ENCODE measurements at places on chromosomes 12 and 14.

- peak; percentile 65 for DNase-seq
These were observed 58.9 kb downstream of the DHRS2 start for GRCh38 chr14:23694949-23695663.

GRCh38 chr14:103724116-103724515 lies 8.5 kb downstream of the ZFYVE21 start:
- DNase-seq, result peak; percentile 69

DNA sequence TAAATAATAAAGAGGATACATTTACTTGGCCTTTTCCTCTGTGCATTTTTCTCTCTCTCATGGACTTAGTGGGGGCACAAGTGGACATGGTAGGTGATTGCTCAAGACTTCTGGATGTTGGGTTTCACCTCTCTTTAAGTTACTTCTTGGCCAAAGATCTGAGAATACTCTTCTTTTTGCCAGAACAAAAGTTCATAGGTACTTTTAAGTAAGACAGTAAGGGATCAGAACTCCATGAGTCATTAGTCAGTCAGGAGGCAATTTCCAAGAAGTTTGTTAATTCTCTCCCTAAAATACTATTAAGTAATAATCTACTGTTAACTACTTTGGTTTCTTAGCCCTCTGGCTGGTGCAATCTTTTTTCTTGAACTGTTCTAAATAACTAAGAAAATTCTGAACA lies 84.2 kb downstream of the GRIP1 start:
- DNase-seq, result no peak

GRCh38 chr14:74548881-74549280 lies 55.3 kb downstream of the ISCA2 start:
- DNase-seq, result no peak

DNA sequence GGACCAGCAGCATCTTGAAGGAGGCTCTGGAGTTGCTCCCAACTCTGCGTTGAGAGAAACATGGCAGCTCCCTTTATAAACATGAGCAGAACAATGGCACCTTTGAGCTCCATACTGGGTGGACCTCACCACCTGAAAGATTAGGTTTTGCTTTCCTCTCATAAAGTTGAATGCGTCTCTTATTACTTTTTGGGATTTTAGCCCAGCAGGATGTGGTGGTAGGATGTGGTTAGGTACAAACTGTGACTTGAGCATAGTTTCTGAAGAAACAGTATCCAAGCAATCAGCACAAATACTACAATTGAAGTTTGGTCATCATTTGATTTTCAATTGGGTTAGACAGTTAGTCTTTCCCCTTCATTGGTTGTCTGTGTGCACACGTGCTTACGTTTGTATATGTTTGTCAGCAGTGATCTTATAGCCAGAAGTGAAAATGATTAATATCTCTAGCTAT lies at the start of gene PRR4:
TSS of gene PRR4 (minus strand) at position 51 of the 454 bp plus-strand sequence. CDS start at position 13, 38 bp downstream.
- DNase-seq, result no peak

DNA sequence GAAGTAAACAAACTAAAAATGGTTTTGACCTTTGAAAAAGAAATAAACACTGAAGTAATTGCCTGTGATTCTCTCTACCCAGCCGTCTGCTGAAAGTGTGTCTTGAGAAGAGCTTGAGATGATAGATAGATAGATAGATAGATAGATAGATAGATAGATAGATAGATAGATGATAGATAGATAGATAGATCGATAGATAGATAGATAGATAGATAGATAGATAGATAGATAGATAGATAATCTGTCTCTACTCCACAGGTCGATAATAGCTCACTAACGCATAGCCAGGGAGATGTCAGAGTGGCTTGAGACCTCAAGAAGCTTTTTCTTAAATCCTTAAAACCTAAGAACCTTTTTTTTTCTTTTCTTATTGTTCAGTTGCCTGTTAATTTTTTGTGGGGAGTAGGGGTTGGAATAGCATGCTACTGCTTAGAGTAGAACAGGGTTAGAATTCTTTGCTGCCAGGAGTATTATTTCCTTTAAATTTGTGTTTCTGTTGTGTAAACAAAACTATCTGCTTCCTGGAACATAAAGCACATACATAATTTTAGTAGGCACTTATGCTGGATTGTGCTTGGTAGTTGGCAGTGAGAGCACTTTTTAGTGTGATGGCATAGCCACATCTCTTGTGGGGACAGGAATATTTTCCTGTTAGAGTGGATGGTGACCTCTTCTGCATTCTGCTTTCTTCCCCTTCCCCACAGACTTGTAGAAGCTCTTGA lies 169.5 kb downstream of the FBXL14 start:
- DNase-seq, result no peak

DNA sequence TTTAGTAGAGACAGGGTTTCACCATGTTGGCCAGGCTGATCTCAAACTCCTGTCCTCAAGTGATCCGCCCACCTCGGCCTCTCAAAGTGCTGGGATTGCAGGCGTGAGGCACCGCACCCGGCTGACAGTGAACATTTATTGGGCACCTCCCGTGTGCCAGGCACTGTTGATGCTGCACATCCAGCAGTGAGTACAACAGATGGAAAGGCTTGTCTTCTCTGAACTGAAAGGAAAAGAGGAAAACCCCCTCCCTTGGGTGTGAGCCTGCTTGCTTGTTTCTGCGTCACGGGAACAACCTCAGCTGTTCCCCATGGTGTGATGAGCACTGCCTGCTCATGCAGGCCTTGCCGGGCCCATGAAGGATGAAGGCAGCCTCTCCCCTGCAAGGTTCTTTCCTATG lies 39.5 kb downstream of the DGLUCY start:
- no peak for DNase-seq

GRCh38 chr12:79935624-79936345 lies 888 bp upstream of the PPP1R12A start:
- peak; percentile 3 for DNase-seq

DNA sequence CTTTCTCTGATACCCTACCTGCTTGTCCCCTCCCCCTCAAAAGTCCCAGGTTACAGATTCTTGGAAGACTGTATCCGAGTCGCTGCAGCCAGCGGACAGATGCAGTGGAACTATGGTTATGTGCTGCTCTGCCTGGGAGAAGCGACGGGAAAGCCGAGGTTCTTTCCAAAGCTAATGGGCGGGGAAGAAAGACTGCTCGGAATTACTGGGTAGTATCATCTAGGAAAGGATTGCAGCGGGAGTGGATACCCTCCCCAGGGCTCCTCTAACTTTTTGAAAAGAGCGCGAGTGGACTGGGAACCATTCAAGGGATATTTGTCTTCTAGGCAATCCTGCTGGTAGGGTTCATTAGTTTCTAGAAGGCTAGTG lies 1.4 kb downstream of the PTHLH start:
- peak; percentile 52 for DNase-seq

- DNase-seq, result no peak
These were observed 592 bp upstream of the USP15 start for GRCh38 chr12:62259631-62259992.

DNA sequence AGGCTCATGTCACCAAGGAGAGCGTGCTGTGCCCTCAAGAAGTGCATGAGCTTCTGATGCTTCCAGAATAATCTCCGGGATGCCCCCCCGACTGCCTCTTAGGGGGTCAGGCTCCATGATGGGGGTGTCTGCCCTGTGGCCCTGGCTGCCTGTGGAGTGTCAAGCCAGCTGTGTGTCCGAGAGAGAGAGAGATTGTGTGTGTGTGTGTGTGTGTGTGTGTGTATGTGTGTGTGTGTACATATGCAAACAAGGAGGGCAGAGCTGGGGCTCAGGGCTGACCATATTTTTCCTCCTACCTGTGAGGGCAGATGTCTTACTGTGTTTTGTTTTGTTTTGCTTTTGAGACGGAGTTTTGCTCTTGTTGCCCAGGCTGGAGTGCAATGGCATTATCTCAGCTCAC lies 5.6 kb upstream of the ALDH2 start:
- no peak for DNase-seq

DNA sequence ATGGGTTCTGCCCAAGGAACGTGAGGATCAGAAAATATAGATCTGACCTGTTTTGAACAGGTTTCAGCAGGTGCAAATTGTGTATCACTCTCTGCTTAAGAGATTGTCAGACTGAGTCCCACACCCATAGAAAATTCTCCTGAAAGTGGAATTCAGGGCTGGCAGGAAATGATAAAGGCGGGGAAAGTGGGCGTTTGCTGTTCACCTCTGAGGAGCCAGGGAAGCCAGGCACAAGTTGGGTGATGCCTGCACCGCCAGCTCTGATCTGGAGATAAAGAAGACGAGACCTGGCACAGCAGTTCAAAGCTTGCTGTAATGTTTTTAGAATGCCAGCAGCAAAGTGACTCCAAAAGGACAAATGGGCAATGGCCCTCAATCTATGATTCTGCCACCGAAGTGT lies 356.5 kb upstream of the SOX5 start:
- DNase-seq, result no peak
